T-cell (primary cell): ENCODE measurements at places on chromosomes 12 and 14.

DNA sequence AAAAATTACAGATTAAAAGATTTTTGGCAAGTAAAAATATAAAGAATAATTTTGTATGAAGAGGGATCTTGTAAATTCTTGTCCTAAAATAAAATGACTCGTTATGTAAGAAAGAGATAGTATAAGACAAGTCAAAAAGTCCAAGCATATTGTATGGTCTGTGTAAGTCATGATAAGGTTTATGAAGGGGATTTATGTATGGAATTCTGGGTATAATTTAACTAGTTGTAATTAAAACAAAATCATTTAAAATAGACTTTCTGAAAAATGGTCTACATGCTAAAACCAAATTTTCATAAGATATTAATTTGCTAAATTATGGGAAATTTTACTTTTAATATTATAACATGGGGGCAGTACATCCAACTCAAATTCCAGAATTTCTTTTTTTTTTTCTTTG lies 17.6 kb upstream of the PEX5 start:
- DNase-seq = no peak
- peaks cover 3% of the 10 kb centered on the region for H3K27me3 ChIP-seq
- H3K4me3 ChIP-seq = no peak overlapping the region

DNA sequence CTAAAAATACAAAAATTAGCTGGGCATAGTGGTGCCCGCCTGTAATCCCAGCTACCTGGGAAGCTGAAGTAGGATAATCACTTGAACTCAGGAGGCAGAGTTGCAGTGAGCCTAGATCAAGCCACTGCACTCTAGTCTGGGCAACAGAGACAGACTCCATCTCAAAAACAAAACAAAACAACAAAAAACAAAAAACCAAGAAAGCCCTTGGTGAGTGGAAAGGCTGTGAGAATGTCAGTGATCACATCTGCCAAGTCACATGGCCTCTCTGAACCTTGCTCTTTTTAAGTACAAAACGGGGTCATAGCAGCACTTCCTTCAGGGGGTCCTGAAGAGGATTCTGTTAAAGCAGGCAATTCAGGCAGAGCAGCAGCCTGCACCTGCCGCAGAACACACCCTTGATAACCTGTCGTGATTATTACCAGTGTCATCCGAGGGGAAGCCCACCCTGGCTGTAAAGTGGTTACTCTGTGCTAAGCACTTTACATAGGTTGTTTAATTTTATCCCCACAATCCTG lies 9.6 kb downstream of the RPS6KL1 start:
- H3K27ac ChIP-seq = no peak overlapping the region
- no peaks in the 10 kb centered on the region for H3K36me3 ChIP-seq
- H3K4me1 ChIP-seq = no peaks in the 10 kb centered on the region
- no peaks in the 10 kb centered on the region for H3K27me3 ChIP-seq
- no peak for DNase-seq

- no peaks in the 10 kb centered on the region for H3K27me3 ChIP-seq
- H3K4me3 ChIP-seq = no peak overlapping the region
- no peaks in the 10 kb centered on the region for H3K4me1 ChIP-seq
- H3K27ac ChIP-seq = no peak overlapping the region
- H3K36me3 ChIP-seq = no peaks in the 10 kb centered on the region
- DNase-seq = no peak
These were observed 36.4 kb upstream of the ATXN2 start for GRCh38 chr12:111635524-111635923.

DNA sequence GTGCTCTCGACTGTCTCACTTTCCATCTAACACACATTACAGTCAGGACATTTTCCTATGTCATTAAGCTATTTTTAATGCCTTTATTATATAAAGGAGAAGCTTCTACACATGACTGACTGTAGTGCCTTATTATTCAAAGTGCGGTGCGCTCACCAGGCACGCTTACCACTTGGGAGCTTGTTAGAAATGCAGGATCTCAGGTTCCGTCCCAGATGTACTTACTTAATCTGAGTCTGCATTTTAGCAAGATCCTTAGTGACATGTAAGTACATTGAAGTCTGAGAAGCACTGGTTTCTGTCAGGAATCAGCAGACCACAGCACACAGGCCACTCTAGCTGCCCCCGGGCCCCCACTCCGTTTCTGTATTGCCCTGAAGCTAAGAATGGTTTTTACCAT lies 44.7 kb upstream of the MDM1 start:
- DNase-seq = no peak
- no peaks in the 10 kb centered on the region for H3K27me3 ChIP-seq
- H3K36me3 ChIP-seq = no peaks in the 10 kb centered on the region
- no peak overlapping the region for H3K4me3 ChIP-seq
- peaks cover 34% of the 10 kb centered on the region for H3K4me1 ChIP-seq

GRCh38 chr14:82432301-82433105 lies 898.9 kb upstream of the SEL1L start:
- no peaks in the 10 kb centered on the region for H3K27me3 ChIP-seq
- DNase-seq = no peak
- no peak overlapping the region for H3K27ac ChIP-seq
- no peak overlapping the region for H3K4me3 ChIP-seq

DNA sequence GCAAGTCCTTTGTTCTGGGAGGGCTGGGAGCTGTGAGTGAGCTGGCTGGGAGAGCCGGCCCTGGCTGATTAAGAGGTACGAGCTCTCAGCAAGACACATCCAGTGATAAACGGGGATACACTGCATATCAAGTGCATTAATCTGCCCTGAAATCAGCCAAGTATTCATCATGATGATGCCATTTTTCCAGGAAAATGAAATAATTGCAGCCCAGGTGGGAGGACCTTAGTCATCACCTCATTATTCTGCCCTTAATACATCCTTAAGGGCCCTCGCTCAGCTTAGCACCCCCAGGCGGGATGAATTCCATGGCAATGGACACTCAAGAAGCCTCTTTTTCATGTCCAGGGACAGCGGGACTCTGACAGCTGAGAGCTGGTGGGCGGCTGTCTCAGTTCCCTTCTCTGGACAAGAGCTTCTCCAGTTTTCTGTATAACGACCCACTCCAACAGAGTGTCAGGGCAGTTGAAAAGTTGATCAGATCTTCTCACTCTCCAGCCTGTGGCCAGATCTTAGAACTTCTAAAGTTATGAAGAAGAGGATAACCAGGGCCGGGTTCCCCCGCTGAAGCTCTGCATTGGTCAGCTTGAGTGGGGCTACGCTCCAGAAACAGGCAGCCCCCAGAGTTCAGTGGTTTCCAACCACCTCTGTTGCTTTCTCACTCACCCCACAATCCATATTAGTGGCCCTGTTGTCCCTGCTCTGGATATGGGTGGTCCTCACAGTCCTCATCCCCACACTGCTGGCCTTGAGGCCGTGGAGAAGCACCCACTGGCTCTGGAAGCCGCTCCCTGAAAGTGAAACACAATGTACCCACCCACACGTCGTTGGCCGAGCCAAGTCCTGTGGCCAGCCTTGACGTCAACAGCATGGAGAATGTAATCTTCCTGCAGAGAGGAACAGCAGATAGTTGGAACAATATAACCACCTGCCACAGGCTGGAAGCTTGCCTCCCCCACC lies 306.2 kb upstream of the DIO3 start:
- H3K27ac ChIP-seq = no peak overlapping the region
- no peaks in the 10 kb centered on the region for H3K36me3 ChIP-seq
- H3K4me1 ChIP-seq = peaks cover 8% of the 10 kb centered on the region
- DNase-seq = no peak
- H3K27me3 ChIP-seq = peaks cover 43% of the 10 kb centered on the region
